T-helper 17 cell (primary cell): ENCODE measurements at places on chromosomes 4 and X.

GRCh38 chr4:74893171-74893570 lies 39.7 kb upstream of the PARM1 start:
- DNase-seq = no peak

DNA sequence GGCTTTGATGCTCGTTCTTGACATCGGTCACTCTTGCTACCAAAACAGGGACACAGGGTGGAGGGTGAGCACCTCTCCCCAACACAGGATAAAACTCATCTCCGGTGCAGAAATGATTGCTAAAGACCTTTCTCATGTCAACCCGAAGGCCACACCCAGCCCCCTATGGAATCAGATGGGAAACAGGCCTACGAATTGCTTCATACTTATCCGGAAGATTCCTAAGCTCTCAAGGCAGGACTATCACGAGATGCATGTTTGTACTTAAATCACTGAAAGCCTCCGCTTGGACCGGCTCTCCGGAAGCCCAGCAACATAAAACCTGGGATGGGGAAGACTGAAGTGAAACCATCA lies 74.9 kb downstream of the MTMR1 start:
- no peak for DNase-seq

DNA sequence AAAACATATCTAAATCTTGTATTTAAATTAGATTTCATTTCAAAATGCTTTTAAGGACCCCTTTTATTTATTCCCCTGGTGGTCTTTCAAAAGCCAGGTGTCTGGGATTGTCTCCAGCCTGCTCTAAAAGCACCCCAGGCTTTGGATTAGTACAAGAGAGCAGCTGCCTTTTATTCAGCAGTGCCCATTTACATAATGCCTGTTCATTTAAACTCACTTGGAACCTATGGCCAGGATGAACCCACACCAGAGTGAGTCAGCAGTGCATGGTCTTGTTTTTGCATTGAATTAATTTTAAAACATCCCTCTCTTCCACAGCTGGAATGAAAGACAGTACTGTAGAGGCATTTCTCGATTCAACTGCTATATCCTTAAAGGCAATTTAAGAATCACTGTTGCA lies 64.1 kb upstream of the TENM3 start:
- no peak for DNase-seq

DNA sequence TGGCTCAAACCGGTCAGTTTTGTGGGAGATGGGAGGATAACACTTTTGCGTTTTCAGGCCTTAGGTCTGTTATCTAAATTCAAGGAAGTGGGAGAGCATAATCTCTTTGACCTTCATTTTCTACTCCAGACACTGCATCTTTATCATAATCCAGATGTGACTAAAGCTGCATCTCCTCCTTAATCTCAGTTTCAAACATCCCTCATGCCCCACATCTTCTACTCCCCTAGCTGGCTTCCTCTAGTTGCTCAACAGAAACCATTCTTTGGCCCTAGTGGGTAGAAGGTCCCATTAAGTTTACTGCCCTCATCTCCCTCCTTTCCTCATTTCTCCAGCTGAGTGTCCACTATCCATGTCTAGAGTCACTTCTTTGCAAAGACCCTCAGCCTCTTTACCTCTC lies 18.8 kb upstream of the RASL11B start:
- DNase-seq = no peak

GRCh38 chr4:172654457-172654856 lies 514.2 kb upstream of the GALNT7 start:
- DNase-seq = no peak

GRCh38 chrX:32408389-32408788 lies 803.0 kb downstream of the DMD start:
- DNase-seq = no peak

GRCh38 chrX:19193565-19193964 lies 71.3 kb upstream of the ADGRG2 start:
- no peak for DNase-seq

- DNase-seq = no peak
Measured at GRCh38 chr4:56475917-56476316, 8.5 kb downstream of the SRP72 start.

DNA sequence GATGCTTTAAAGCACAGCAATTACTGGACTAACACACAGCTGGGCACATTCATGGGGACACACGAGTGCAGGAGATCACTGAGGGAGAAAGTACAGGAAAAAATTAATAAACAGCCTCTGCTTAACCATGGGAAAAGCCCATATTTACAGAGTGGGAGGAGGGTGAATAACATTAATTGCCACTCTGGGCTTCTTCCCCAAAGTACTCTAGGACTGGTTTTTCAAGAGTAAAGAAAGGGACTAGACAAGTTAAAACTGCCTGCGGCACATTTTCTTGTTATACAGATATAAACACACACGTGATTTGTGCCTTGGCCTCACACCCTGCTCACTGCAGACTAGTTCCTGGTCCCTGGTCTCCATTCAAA lies 179.7 kb upstream of the TET2 start:
- no peak for DNase-seq

DNA sequence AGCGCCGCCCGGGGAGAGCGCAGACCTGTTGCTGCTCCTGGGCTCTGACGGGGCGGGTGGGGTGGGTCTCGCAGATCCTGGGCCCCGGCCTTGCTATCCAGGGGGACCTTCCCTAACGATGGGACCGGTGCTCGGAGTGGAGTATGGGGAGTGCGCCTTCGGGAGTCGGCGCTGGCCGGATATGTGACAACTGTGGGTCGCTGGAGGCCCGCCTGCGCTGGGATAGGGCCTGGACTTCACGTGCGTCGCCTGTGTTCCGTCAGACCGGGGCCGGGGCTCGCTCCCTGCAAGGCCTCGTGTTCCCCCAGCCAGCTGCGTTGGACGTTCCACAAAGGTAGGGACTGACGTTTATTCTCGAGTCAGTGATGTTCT lies 1.3 kb downstream of the TBL1X start:
- DNase-seq = peak; percentile 10

- DNase-seq = peak; percentile 38
Measured at GRCh38 chr4:146243141-146243882, 29.0 kb downstream of the REELD1 start.

DNA sequence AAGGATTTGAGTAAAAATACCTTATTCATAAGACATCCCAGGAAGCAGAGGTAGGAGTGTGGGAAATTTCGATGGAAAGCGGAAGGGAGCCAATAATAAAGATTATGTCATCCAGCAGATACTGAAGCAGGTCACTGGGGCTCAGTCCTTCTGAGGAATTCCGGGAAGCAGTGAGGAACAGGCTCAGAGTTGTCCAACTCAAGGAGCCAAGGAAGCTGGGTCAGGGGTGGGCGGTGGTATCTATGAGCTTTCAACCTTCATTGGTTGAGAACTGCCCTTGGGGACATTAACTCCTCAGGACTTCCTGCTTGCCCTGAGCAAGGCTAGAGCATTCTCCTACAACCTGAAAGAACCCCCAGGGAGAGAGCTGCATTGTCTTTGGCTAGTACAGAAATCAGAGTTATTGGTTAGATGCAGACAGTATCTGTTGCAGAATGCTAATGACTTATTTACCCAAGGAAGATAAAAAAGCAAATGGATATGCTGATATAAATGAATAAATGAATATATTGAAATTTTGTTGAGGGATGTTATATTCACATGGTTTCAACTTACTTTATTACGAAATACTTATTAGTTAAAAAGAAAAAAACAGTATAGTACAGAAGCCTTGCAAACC lies 68.2 kb downstream of the DMP1 start:
- DNase-seq = no peak

DNA sequence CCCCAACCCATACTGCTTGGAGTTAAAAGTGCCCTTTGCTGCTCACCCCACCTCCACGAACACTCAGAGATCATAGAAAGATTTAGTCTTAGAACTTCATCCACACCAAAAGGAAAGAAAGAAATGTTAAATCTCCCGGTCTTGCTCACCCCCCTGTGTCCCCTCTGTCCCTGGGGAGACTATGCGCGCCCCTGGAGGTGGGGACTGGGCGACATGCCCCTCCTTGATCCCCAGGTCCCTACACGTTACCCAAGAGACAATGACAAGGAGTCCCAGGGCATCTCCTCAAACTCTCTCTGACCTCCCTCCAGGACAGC lies 620 bp downstream of the ITM2A start:
- no peak for DNase-seq

- DNase-seq = no peak
Measured at GRCh38 chr4:152936446-152937335, 568 bp downstream of the FHDC1 start.

- no peak for DNase-seq
Measured at GRCh38 chrX:118631586-118631985, 95.8 kb upstream of the IL13RA1 start.
